ENCODE measurements at places on chromosomes 1 and 21. TPM values are rescaled to one million over a fixed set of nuclear protein-coding genes. Genes with fewer than 3 reads are reported as not detected.

GRCh38 chr1:156807627-156808026, 9.0 kb downstream of the SH2D2A start:
- no peaks in the 10 kb centered on the region for H3K36me3 ChIP-seq
- no peak overlapping the region for H3K4me3 ChIP-seq
- no peak for DNase-seq
- no peak overlapping the region for H3K27ac ChIP-seq
- H3K27me3 ChIP-seq, result peaks cover 5% of the 10 kb centered on the region

GRCh38 chr21:42850866-42851391, 28.4 kb downstream of the WDR4 start:
- H3K27me3 ChIP-seq, result no peaks in the 10 kb centered on the region
- peaks cover 45% of the 10 kb centered on the region for H3K36me3 ChIP-seq
- DNase-seq, result no peak

GRCh38 chr1:31051611-31052010, 13.9 kb downstream of the PUM1 start:
- no peaks in the 10 kb centered on the region for H3K27me3 ChIP-seq
- no peak for DNase-seq
- no peak overlapping the region for H3K27ac ChIP-seq
- peaks cover 3% of the 10 kb centered on the region for H3K36me3 ChIP-seq
- no peak overlapping the region for H3K4me3 ChIP-seq

GRCh38 chr1:80673935-80674597, 1126.7 kb upstream of the ADGRL2 start:
- no peaks in the 10 kb centered on the region for H3K27me3 ChIP-seq
- peak overlapping the region; percentile 17 for H3K4me3 ChIP-seq
- no peaks in the 10 kb centered on the region for H3K36me3 ChIP-seq
- H3K27ac ChIP-seq, result no peak overlapping the region
- DNase-seq, result peak; percentile 9
- H3K4me1 ChIP-seq, result no peaks in the 10 kb centered on the region

DNA sequence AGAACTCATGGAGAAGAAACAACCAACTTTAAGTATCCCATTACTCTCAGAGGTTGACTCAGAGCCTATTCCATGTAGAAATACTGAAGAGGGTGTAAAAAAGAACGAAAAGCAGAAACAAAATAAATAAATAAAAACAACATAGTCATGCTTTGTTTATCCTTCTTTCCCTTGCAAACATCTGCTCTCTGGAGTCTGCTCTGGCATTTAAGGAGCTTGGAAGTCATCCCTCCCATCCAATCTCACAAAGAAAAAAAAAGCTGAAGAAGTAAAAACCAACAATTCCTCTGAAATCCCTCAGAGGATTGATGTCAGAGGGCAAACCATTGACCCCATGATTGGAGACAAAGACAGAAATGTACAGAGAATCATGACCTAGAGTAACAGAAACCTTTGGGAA, 302.6 kb upstream of the GREM2 start:
- no peak overlapping the region for H3K27ac ChIP-seq
- no peak for DNase-seq
- no peaks in the 10 kb centered on the region for H3K4me1 ChIP-seq
- no peaks in the 10 kb centered on the region for H3K36me3 ChIP-seq
- no peaks in the 10 kb centered on the region for H3K27me3 ChIP-seq
- no peak overlapping the region for H3K4me3 ChIP-seq

GRCh38 chr1:172287208-172287607, 133.3 kb upstream of the C1orf105 start:
- H3K36me3 ChIP-seq, result no peaks in the 10 kb centered on the region
- peaks cover 7% of the 10 kb centered on the region for H3K4me1 ChIP-seq
- peak overlapping the region; percentile 59 for H3K27ac ChIP-seq
- peak; percentile 89 for DNase-seq
- no peak overlapping the region for H3K4me3 ChIP-seq

DNA sequence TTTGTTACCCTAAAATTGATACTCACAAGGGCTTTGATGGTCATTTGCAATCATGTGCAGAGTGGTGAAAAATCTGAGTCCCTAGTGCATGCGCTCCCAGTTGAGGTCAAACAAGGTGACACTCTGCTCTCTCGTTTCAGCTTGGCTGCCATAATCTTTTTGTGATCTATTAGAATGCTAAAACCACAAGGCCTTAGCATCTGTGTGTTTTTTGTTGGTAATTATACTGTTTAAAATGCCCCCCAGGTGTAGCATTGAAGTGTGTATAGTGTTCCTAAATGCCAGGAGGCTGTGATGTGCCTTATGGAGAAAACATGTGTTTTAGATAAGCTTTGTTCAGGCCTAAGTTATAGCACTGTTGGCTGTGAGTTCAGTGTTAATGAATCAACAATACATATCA, 89.3 kb downstream of the PLD5 start:
- no peaks in the 10 kb centered on the region for H3K36me3 ChIP-seq
- no peaks in the 10 kb centered on the region for H3K27me3 ChIP-seq
- DNase-seq, result no peak
- H3K4me1 ChIP-seq, result no peaks in the 10 kb centered on the region

- H3K27ac ChIP-seq, result no peak overlapping the region
- H3K36me3 ChIP-seq, result no peaks in the 10 kb centered on the region
- H3K4me3 ChIP-seq, result no peak overlapping the region
- H3K27me3 ChIP-seq, result peaks cover 8% of the 10 kb centered on the region
- no peaks in the 10 kb centered on the region for H3K4me1 ChIP-seq
Observed at GRCh38 chr1:54987919-54988705, 7.7 kb downstream of the TMEM61 start.

- peak; percentile 55 for DNase-seq
- H3K4me3 ChIP-seq, result peak overlapping the region; percentile 50
- H3K4me1 ChIP-seq, result peaks cover 11% of the 10 kb centered on the region
- no peak overlapping the region for H3K27ac ChIP-seq
- H3K27me3 ChIP-seq, result no peaks in the 10 kb centered on the region
Observed at GRCh38 chr1:82161700-82162141, 361.0 kb downstream of the ADGRL2 start.

DNA sequence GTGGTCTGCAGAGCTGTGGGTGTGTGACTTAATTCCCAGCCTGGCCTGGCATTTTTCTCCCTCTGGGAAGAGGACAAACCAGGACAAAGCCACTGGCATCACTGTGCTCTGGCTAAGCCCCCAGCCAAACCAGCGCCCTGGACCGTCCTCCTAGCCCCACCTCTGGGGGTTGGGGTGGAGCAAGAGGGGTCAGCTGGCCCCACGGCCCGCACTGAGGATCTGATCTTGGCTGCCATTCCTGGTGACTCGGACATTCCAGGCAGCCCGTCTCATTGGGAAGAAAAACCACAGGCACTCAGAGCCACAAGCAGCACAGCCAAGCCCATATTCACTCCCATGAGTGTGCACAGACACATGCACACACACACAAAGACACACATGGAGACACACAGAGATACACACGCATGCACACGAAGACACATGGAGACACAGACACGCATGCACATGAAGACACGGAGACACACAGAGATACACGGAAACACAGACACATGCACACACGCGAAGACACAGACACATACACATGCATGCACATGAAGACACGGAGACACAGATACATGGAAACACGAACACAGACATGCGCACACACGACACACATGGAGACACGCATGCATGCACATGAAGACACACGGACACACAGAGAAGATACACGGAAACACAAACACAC, 2.3 kb upstream of the MXRA8 start:
- H3K4me1 ChIP-seq, result peaks cover 32% of the 10 kb centered on the region
- peak; percentile 92 for DNase-seq
- H3K27ac ChIP-seq, result peak overlapping the region; percentile 96

The AMPD1 gene
- total RNA-seq, result not detected

Measured in fibroblast of lung (primary cell).